Muscle of arm (tissue), 14 donors: ENCODE measurements at places on chromosomes 4 and X. TPM values are rescaled to one million over a fixed set of nuclear protein-coding genes. Genes with fewer than 3 reads are reported as not detected.

DNA sequence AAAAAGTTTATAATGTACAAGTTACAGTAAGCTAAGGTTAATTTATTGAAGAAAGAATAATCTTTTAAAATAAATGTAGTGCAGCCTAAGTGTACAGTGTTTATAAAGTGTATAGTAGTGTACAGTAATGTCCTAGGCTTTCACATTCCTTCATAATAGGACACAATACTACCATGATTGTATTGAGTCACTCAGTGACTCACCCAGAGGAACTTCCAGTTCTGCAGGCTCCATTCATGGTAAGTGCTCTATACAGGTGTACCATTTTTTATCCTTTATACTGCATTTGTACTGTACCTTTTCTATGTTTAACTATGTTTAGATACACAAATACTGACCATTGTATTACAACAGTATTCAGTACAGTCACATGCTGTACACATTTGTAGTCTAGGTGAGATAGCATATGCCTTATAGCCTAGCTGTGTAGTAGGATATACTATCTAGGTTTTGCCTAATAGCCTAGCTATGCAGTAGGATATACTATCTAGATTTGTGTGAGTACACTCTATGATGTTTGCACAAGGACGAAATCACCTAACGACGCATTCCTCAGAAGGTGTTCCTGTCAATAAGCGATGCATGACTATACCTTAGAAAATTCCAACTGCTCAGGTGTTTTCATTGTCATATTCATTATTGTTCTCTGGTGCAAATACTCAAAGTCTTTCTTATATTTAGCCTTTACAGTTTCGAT is 5.5 kb upstream of the TMEM255A start:
- DNase-seq: no peak

GRCh38 chr4:13544606-13545393 is 492 bp upstream of the NKX3-2 start:
- peak; percentile 81 for DNase-seq

DNA sequence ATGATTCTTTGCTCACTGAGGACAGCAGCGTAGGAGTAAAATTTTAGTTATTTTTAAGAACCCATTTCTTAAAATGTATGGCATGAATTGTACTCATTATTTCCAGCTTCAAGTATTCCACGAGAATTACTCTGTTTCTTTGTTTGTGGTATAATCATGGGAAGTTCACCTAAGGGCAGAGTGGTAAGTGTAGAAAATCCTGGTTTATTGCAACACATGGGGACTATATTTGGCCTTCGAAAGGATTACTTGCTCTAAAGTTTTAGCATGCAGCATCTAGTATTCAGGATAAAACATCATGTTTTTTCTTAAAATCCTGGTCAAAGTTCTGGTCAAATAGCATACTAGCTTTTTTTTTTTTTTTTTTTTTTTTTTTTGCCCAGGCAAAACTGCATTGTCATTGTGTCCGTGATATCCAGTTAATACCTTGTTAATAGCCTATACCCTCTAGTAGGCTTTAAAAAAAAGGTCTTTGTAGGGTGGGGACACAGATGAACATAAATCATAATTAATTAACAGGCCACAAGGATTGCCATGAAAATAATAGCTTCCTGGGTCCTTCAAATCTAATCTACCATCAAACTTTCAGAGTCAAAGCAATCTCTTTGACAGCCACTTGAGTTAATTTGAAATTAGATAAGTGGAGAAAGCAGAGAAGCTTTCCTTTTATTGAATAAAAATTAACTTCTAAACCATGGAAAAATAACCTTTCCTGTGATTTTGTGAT is 44.6 kb upstream of the VEGFC start:
- DNase-seq: no peak

- DNase-seq: no peak
These were observed 375.4 kb upstream of the PITX2 start for GRCh38 chr4:110998320-110998719.

SMIM14 gene
- 43.1 TPM for polyA plus RNA-seq
